ENCODE measurements at places on chromosomes 11 and 22.

GRCh38 chr11:72369743-72370142 lies 64.6 kb downstream of the CLPB start:
- DNase-seq, result no peak

DNA sequence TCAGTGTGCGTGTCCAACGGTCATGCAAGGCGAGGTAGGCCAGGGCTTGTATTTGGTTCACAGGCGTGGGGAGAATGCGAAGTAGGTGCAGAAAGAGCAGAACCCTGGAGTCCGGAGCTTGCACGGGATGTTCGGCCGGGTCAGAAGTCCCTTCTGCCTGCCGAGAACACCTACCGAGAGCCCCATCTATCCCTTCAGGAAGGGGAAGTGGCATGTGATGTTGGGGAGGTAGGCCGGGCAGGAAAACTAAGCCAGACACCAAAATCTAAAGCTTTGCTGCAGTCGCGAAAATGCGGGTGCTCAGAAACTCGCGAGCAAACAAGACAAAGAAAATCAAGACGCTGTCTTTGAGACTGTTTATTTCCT lies 435 bp upstream of the TAF6L start:
- no peak for DNase-seq

GRCh38 chr22:22031183-22031945 lies 48.8 kb upstream of the TOP3B start:
- no peak for DNase-seq

- no peak for DNase-seq
These were observed 113.7 kb downstream of the CEP164 start for GRCh38 chr11:117441146-117441975.

GRCh38 chr11:102047305-102047924 lies at the start of gene CFAP300:
Gene CFAP300 (plus strand): TSS chr11:102047437. CDS start chr11:102047471, 34 bp downstream.
- peak; percentile 73 for DNase-seq

All from RWPE2 (cell line).